Effector memory CD8-positive, alpha-beta T cell (primary cell): ENCODE measurements at places on chromosomes 16 and 17.

- no peak for DNase-seq
These were observed 66.3 kb upstream of the DOC2B start for GRCh38 chr17:247767-248166.

DNA sequence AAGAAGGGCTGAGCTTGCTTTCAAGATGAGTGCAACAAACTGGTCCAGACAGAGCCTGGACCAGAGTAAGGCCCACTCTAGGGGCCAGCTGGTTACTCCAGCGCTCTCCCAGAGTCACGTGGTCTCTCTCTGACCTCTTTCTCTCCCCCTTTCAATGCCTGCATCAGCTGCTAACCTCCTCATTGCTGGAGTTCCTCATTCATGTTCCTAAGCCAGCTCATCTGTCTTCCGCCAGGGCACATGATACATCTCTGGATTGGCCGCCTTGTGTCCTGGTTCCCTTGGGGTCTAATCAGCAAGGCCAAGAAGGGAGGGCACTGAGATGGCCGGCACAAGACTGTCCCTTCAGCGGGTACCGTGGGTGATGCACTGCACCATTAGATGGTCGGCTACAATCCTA lies 26.9 kb upstream of the ZFP90 start:
- no peak for DNase-seq

- no peak for DNase-seq
These were observed 1.8 kb downstream of the PRR29 start for GRCh38 chr17:63999680-64000531.

- DNase-seq, result no peak
These were observed 5.0 kb downstream of the ICAM2 start for GRCh38 chr17:64015447-64015846.

- no peak for DNase-seq
These were observed 254.8 kb downstream of the FOXL1 start for GRCh38 chr16:86833136-86833535.

GRCh38 chr16:85395207-85395912 lies 217.8 kb upstream of the GSE1 start:
- DNase-seq, result no peak

GRCh38 chr17:10812674-10813073 lies 8.8 kb upstream of the TMEM238L start:
- no peak for DNase-seq

GRCh38 chr17:41553987-41554680 lies 17.7 kb downstream of the KRT9 start:
- DNase-seq, result no peak

- DNase-seq, result no peak
These were observed 3.7 kb upstream of the CBX8 start for GRCh38 chr17:79800325-79801155.

DNA sequence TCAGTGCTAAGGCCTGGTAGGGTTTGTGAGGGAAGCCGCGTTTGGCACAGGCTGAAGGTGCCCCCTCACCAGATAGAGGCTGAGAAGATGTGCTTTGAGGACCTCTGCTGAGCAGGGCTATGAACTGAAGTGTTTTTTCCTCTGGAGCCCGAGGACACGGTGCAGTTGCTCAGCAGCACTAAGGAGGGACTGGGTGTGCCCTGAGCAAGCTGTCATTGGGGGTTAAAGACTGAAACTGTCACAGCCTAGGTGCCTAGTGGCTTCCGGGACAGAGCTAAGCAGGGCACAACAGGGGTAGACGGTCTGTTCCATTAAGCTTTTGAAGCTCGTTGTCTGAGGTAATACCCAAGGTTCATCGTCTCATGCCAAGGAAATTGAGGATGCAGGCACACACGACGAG lies 24.8 kb upstream of the ASGR2 start:
- DNase-seq, result no peak

DNA sequence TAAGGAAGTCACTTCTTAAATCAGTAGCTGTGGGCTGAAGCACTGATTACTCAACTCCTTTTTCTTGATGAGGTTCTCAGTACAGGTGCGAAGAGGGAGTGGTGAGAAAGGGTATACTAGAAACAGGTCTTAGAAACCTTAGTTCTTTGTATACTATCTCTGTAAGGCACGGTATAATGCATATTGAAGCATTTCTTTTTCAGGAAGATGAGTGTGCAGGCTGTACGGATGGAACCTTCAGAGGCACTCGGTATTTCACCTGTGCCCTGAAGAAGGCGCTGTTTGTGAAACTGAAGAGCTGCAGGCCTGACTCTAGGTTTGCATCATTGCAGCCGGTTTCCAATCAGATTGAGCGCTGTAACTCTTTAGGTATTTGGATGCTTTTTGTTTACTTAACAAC lies 39.2 kb downstream of the CYLD start:
- no peak for DNase-seq

DNA sequence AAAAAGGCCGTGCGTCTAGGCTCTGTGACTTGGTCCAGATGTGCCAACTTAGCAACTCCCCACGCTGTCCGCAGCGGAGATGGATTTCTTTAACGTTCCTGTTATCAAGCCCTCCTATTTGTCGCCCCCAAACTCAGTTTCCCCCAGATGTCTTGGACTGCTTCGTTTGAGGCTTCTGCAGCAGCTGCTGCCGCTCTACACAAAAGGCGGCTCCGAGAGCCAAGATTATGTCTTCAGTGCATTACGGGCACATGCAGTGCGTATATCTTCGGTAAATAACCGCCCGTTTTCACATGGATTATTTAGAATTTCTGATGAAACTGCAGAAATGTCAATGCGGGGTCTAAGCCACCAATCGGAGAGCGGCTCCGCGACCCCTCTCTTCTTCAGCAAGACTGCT lies 240.6 kb upstream of the ZFHX3 start:
- no peak for DNase-seq

DNA sequence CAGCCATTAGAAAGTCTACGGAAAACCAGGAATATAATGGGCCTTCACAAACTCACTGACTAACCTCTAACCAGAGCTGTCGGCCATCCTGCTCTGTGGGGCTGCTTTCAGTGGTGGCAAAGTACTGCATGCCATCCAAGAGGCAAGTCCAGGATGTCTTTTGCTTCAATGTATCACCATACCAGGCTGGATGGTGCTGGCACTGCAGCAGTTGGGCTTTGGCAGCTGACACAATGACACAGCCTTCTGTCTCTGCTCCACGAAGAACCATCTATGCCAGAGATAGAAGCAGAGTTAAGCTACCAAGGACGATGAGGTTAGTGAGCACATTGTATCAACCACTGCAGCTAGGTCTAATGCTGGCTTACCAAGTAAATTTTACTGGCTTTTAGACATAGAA lies 9.7 kb upstream of the RSKR start:
- DNase-seq, result no peak

DNA sequence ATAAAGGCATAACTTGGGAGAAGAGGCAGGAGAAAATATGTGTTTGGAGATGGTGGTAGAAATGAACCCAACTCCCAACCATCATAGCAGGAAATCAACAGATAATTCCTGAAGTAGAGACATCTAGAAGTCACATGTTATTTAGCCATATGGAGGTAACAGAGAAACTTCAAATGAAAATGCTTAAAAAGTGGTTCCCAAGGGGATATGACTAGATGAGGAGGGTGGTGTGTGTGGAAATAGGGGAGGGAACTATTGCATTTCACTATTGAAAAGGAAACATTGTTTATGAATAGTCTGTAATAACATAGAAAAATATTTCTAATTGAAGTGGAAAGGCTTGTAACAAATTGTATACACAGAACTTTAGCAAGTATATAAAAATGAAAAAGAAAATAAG lies 412.0 kb downstream of the SHISA9 start:
- no peak for DNase-seq

DNA sequence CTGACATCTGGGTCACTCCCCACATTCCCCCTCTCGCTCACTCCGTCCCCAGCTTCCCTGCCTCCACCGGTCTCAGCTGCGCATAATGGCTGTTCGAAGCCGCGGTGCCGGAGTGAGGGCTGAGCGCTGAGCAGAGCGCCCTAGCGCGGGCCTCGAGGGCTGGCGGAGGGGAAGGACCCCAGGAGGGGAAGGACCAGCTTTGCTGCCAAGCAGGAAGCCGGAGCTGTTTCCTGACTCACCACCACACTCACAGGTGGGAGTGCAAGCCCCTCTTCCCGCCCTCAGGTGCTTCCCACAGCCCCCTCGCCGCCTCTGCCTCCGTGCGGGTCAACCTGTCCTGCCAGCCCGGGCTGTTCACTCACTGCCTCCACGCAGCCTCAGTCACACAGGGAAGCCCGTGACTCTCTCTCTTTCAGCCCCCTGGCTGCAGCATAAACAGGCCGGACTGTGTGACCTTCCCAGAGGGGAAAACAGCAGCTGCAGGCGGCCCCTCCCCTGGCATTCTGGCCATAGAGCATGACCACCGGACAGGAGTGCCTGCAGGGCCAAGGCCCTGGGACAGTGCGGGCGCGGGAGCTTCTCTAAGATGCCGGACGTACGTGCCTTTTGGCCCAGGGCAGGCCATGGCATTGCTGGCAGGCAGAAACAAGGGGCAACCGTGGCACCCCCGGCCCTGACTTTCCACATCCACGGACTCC lies 23.7 kb downstream of the SLC43A2 start:
- DNase-seq, result no peak

GRCh38 chr16:53156516-53156915 lies 101.7 kb downstream of the CHD9 start:
- no peak for DNase-seq

DNA sequence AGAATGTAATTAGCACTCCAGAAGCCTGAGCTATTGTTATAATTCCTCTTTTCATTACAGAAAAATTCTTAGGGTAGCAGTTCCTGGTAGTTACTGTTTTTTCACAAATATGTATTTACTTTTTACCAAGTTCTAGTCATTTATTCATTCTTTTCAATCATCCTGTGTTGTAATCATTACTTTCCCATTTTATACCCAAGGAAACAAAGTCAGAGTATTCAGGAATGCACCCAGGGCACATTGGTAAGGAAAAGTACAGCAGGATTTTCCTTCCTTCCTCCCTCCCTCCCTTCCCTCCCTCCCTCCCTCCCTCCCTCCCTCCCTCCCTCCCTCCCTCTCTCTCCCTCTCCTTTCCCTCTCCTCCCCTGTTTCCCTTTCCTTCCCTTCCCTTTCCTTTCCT lies 115.9 kb upstream of the RBFOX1 start:
- no peak for DNase-seq

- DNase-seq, result no peak
These were observed 3.0 kb upstream of the MT1A start for GRCh38 chr16:56635441-56635967.

DNA sequence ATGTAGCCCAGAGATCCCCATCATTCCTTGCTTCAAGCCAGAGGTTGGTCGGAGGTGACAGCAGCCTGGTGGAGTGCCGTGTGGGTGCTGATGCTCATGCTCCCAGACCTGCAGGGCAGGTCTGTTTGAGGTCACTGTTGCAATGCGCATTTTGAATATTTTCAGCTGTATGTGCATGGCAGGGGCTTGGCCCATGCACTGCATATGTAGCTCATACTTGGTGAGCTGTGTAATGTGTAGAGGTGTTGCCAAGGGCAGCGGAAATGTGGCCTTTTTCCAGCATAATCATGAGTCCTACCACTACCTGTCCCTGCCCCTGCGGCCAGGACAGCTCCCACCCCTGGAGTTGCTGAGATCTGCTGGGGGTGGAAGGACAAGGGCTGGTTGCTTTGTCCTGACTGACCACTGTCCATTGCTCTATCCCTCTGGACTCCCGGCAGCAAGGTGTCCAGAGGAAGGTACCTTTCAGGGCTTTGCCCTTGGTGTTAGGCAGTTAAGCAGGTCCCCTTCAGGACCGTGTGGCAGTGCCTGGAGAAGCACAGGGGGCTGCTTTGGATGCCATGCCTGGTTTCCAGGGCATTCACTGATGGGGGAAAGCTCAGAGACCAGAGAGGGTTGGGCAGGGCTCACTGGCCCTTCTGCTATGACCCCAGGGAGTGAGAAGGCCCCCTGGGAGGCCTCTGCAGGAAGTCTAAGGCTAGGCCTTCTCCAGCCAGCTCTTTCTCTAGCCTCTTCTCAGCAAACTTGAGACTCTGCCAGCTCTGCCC lies 215.2 kb downstream of the NTN1 start:
- no peak for DNase-seq

DNA sequence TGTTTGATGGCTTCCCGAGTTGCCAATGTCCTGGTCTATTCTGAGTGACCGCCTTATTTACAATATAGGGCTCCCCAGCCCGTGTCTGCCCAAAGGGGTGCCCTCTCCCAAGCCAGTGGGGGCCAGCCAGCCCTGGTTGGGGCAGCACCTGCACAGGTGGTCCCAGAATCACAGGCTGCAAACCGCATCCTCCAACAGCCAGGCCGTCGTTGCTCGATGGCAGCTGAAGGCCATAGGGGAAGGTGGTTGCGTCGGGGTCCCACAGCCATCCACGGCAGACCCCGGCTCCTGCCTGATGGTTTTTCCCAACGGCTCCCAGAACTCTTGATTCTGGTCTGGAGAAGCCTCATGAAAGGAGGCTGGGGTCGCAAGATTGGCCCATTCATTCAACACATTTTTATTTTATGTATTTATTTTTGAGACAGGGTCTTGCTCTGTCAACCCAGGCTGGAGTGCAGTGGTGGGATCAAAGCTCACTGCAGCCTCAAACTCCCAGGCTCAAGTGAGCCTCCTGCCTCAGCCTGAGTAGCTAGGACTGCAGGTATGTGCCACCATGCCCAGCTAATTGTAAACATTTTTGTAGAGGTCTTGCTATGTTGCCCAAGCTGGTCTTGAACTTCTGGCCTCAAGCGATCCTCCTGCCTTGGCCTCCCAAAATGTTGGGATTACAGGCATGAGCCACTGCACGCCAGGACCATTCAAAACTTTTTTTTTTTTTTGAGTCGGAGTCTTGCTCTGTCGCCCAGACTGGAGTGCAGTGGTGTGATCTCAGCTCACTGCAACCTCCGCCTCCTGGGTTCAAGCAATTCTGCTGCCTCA lies 79.0 kb upstream of the TOB1 start:
- DNase-seq, result no peak

DNA sequence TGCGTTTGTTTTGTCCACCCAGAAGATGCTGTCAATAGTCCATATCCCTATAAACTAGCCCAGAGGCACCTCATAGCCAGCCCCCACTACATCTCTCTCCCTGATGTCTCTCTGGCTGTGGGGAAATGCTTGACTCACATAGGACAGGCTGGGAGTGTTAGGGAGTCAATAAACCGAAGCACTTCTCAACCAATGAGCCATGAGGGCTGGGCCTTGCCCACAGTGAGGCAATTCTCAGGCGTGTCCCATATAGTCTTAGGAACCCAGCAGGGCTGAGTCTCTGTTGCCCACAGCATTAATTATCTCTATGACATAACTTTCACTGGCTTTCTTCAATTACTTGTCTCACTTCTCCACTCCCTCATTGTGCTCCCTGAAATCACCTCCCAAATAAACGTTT lies 387.3 kb upstream of the CDH11 start:
- no peak for DNase-seq

- DNase-seq, result no peak
These were observed 26.6 kb upstream of the SKAP1 start for GRCh38 chr17:48456589-48456988.

GRCh38 chr17:5182597-5183409 lies 8.9 kb downstream of the ZNF594 start:
- no peak for DNase-seq
